ENCODE measurements at places on chromosomes 6 and 20.

GRCh38 chr6:91708534-91708933, 1121.7 kb upstream of the MAP3K7 start:
- no peak for DNase-seq

DNA sequence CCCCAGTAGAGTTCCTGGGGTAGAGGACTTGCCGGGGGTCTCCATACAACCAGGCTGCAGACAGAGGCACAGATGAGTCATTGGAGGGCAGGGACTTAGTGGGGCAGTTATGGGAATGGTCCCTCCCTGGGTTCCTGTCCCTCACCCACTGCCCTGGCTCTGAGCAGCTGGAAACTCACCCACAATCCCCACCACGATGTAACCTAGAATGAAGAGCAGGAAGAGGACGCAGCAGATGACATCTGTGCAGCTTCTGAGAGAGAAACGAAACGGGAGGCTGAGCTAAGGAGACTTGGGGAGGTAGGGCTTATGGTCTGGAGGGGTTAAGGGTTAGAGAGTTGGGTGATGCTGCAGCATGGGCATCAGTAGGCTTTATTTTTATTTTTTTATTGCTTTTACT, 2.9 kb downstream of the SLC44A4 start:
- DNase-seq = no peak

DNA sequence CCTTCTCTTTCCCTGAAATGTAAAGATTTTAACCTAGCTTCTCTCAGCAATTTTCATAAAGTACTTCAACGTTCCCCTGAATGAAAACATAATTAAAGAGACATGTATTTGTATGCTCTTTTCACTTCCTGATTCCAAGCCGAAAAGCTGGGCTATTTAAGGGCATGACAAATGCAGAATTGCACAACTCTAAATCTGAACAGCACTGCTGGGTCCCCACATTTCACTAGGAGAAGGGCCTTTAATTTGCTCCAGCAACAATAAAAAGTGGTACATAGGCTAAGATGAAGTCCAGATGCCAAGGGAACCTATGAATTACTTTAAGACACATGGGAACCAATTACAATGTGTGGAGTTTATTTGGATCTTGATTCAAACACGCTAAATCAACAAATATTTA, 42.0 kb downstream of the IRAK1BP1 start:
- no peak for DNase-seq

GRCh38 chr6:147185216-147185615, 19.0 kb upstream of the STXBP5 start:
- no peak for DNase-seq

DNA sequence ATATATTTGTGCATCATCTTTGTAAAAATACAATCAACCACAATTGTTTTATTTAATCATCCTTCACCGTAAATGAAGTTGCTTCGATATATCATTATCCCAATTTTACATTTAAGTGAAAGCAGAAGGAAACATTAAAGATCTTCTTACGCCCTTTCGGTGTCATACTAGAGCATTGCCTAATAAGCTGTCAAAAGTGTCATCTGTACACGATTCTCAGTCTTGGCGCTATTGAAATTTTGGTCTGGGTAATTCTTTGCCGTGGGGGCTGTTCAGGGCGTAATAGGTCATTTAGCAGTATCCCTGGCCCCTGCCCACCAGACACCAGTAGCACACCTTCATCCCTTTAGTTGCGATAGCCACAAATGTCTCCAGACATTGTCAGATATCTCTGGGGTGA, 40.4 kb upstream of the TMEM170B start:
- no peak for DNase-seq

DNA sequence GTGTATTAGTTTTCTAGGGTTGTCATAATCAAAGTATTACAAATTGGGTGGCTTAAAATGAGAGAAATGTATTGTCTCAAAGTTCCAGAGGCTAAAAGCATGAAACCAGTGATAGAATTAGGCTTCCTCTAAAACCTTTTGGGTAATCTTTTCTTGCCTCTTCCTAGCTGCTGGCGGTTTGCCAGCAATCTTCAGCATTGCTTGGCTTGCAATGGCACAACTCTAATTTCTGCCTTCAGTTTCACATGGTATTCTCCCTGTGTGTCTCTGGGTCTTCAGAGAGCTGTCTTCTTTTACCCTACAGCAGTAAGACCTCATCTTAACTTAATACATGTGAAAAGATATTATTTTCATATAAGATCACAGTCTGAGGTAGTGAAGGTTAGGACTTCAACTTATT, 479.1 kb upstream of the GJE1 start:
- no peak for DNase-seq

GRCh38 chr6:11085758-11086435, 7.7 kb upstream of the SMIM13 start:
- no peak for DNase-seq

- no peak for DNase-seq
Measured at GRCh38 chr6:145235207-145235606, 500.1 kb downstream of the EPM2A start.

DNA sequence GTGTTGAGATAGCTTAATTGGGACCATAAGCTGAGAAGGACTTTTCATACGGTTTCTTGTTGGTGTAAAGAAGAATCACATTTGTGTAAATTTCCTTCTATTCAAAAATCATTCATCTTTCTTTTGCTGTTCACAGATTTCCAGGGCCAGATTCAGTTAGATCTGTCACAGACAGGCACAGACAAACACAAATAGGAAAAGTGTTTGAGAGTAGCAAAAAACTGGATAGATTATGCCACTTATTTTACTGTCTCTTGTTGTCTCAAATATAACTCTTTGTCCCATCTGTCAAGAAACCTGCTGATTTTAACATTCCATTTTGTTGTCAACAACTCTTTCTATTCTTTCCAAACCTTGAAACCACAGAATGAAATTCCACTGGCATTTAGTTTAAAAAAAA, 142.8 kb downstream of the ID4 start:
- DNase-seq = no peak

DNA sequence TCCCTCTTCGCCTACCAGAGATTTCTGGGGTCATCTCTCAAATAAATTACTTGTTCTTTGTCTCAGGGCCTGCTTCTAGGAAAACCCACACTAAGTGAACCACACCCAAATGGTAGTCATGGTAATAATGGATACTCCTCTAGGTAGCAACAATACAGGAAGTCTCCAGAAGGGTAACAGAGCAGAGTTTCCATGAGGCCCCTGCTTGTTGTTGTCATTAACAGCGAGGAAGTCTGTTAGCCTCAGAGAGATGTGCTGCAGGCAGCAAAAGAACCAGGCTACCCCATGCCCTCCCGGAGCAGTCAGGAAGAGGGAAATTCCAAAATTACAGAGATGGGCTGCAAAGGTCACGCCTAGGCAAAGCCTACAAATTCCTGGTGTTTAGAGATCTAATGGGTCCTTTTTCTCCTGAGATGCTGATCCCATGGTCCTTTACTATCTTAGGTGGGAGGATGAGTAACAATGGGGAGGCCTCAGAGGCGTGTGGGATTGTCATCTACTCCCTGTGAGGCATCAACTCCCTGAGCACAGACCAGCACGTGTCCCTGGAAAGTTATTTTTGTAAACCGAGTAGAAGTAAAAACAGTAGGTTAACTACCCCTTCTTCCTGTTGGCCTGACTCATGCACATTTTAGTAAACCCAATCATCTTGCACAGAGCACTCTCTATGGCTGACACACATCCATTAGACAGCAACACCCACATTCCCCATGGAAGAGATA, 10.1 kb downstream of the ISM1 start:
- DNase-seq = no peak

GRCh38 chr6:40710626-40711330, 123.6 kb upstream of the LRFN2 start:
- no peak for DNase-seq

DNA sequence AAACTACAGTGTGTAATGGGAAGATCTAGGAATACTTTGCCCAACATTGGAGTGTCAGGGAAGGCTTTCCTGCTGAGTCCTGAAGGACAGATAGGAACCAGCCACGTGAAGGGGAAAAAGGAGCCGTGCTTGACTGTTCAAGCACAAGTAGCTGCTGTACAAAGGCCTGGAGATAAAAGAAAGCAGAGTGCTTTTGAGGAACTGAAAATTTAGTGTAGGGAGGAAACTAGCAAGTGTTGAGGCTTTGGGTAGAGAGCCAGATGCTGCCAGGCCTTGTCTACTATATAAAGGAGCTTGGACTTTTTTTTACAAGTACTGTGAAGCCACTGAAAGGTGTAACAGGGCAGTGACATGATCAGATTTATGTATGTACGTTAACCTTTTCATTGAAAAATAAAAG, 39.0 kb downstream of the DSE start:
- no peak for DNase-seq

DNA sequence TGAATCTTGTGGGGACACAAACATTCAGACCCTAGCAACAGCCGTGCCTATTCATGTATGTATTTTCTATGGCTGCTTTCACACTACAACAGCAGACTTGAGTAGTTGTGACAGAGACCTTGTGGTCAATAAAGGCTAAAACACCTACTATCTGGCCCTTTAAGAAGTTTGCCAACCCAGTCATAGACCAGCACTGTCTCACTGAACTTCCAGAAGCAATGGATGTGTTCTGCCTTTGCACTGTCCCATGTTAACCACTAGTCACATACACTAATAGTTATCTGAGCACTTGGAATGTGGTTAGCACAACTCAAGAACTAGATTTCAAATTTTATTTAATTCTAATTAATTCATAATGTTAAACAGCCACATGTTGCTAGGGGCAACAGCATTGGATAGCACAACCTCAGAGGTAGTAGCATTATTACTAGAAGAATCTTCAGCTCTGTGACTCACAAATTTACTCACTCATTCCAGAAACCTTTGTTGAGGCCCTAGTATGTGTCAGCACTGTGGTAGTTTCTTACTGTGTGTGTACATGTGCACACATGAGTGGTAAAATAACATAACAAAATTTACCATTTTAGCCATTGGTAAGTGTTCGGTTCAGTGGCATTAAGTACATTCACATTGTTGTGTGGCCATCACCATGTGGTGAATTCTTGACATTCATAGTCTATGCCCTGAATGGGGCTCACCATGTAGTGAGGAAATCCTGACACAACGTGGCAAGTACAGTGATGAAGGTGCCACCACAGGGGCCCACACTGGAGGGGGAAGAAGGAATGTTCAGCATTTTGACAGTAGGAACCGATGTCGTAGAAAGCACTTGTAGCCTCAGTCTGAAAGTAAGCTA, 107.3 kb downstream of the CEP57L1 start:
- no peak for DNase-seq

GRCh38 chr6:95581073-95581472, 3.7 kb downstream of the MANEA start:
- DNase-seq = no peak

DNA sequence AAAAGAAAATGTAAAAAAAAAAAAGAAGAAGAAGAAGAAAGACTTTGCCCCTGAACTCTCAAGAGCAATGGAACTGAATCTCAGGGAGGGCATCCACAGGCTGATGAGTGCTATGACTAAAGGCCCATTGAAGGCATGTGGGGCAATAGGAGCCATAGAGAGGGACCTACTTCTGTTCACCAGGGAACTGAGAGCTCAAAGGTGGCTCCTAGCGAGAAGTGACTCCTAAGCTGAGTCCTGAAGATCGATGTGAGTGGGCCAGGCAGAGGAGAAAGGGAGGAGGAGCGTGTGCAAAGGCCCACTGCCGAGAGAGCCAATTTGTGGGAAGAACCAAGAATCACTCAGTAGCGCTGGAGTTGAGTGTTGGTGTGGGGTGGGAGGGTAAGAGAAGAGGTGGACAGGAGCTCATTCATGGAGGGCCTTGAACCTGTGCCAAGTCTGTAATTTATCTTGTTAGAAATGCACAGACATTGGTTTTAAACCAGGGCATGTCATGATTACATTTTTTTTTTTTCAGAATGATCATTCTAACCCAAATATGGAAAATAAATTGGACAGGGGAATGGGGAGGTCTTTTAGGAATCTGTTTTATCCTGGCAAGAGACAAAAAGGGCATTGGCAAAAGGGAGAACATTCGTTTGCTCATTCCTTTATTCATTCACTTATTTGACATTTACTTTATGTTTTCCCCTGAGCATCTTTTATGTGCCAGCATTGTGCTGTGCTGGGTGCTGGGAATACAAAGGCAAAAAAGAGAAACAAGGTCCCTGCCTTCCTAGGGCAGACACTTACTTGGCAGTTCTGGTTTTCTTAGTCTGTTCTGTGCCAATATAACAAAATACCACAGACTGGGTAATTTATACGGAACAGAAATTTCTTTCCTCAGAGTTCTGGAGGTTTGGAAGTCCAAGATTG, 67.4 kb upstream of the DSP start:
- no peak for DNase-seq

DNA sequence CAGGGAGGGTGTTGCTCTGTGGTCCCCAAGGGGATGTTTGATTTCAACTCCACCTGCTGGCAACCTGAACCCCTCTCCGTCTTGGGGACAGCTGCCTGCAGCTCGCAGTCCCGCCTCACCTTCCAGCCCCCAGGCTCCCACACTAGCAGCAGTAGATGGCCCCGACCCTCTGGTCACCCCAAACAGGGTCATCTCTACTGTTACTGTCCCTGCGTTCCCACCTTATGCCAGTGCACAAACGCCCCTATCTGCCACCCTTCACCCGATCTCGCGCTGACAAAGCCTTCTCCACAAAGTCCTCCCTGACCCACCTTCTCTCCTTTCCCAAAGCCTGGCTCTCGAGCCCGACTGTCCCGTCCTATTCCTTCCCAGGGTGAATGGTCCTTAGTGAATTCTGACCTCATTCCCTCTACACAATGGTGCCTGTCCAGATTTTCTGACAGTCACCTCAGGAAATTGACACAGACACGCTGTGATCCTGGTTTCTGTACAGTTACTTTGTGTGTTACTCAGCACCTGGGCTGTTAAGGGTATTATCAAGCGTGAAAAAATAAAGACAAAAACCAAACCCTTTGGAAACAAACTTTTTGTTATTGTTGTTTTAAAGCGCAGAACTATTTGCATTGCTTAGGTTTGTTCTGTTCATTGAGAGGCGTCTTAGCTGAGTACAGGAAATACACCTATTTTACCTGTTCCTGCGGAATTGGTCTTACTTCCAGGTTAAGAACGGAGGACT, 728 bp downstream of the FUT9 start:
- DNase-seq = no peak

GRCh38 chr6:1645466-1646185, 35.9 kb downstream of the FOXC1 start:
- DNase-seq = no peak

DNA sequence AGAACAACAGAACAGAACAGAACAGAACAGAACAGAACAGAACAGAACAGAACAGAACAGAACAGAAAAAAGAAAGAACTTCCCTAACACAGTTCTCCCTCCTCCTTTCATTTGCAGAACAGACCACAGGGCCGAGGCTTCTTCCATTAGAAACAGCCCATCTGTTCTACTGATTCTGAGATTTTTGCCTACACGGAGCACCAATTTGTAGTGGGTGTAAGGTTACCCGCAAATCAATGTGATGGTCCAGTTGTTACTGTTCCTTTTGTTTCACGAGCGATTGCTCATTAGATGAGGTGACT, 734 bp upstream of the OGFRL1 start:
- DNase-seq = no peak

DNA sequence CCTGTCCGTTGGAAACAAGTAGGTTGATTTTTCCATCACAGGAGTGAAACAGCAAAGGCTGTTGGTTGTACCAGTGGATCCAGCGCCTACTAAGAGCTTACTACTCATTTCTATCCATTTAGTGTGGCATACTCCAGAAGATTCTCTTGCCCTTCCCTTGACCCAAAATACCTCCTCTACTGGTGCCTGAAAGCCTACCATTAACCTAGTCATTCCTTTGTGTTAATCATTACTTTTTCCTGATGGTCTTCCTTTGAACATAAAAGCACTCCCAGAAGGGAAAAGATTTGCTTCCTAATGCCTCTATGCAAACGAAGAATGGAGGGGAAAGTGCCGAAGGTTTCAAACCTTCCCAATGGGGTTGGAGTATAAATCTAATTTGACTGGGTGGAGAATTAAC, 123.3 kb downstream of the QRSL1 start:
- DNase-seq = no peak

Data from activated naive CD4-positive, alpha-beta T cell (primary cell).